ENCODE measurements at places on chromosomes 3 and 15.
A peak's percentile ranks its signal among the peaks of the same experiment; 100 is the strongest.

- no peak for DNase-seq
These were observed 518 bp downstream of the COLQ start for GRCh38 chr3:15520804-15521572.

GRCh38 chr3:56061279-56061626 lies 407.0 kb downstream of the ERC2 start:
- no peak for DNase-seq

DNA sequence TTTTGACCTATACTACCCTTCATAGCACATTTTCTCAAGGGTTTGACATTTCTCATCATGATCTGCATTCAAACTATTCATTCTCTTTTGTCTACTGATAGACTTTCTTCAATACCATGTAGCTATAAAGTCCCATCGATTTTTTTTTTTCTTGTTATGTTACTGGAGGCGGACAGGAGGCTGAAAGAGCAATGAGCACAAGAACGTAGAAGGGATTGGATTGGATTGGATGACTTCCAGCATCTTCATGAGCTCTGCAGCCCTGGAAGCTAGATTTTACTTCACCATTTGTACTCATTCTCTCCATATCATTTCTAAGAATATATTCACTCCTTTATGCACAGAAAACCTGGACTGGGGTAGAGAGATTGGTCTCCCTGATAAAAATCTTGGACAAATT lies 43.2 kb downstream of the DUT start:
- no peak for DNase-seq

DNA sequence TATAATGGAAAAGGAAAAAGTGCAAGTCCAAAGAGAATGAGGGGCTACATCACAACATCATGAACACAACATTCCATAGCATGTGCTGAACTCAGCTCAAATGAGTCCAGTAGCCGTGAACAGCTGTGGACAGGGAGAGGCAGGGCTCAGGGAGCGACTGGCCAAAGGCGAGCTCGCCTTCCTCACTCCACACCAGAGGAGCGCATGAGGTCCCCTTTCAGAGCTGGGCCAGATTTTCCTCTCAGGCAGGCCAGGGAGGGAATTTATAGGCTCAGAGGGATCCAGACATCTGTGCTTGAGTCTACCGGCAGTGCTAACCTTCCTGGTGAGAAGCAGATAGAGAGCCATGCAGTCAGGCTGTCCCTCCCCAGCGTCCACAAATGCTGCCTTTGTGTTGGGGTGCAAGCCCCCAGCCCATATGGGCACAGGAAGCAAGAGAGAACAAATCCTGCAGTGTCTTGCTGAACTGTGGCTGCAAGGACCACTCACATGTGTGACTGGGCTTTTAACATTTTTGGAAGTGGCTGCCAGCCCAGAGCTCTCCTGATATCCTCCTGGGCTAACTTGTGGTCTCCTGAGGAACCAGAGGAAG lies 32.5 kb downstream of the ARHGEF3 start:
- no peak for DNase-seq

GRCh38 chr15:58109419-58109818 lies 28.8 kb upstream of the AQP9 start:
- no peak for DNase-seq

- no peak for DNase-seq
These were observed 5.0 kb upstream of the RPP25 start for GRCh38 chr15:74961616-74962015.

DNA sequence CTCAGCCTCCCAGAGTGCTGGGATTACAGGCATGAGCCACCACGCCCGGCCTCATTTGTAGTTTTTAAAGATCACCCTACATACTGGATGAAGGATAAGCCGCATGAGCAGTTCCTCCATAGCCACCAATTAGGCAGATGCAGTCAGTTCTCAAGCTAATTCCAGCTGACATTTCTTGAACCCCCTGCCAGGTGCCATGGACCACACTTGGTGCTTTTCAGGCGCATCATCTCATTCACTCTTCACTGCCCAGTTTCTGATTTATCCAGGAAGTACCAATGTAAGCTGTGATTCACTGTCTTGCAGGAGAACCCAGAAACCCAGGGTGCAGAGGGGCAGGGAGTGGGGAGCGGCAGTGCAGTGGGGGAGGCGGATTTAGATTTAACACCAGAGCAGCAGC lies 56.5 kb upstream of the RASA2 start:
- DNase-seq, result no peak

DNA sequence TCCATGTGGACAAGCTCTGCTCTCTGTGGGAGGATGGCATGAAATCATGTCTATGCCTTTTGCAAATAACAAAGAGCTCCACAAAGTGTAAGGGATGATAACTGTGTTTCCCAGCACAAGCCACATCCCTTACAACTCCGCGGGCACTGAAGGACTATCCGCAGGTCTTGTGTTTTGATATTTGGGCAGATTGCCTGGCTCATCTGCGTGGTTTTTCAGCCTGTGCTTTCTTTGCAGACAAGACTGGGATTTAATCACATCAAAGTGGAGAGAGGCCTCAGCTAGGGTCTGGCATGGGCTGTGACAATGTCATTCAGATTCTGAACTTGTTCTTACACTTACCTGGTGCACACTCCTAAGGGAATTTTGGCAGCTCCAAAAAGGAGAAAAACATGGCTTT lies 30.2 kb upstream of the CA12 start:
- no peak for DNase-seq

GRCh38 chr3:121362035-121362734 lies 183.6 kb downstream of the POLQ start:
- no peak for DNase-seq

- DNase-seq, result no peak
These were observed 18.3 kb downstream of the ANP32A start for GRCh38 chr15:68802373-68802772.

GRCh38 chr3:34584971-34585370 lies 786.5 kb downstream of the PDCD6IP start:
- no peak for DNase-seq

GRCh38 chr15:67835297-67836133 lies 4.3 kb downstream of the RNU6-1 start:
- DNase-seq, result no peak

- DNase-seq, result no peak
These were observed 112.6 kb upstream of the MB21D2 start for GRCh38 chr3:193030276-193030675.

- no peak for DNase-seq
These were observed 38.0 kb upstream of the MRPL3 start for GRCh38 chr3:131540821-131541220.

GRCh38 chr15:94252906-94253491 lies 21.6 kb downstream of the MCTP2 start:
- no peak for DNase-seq

GRCh38 chr3:159128628-159129027 lies 326.8 kb downstream of the MFSD1 start:
- peak; percentile 31 for DNase-seq
